ENCODE measurements at places on chromosomes 6 and 20. TPM values are rescaled to one million over a fixed set of nuclear protein-coding genes. Genes with fewer than 3 reads are reported as not detected.

DNA sequence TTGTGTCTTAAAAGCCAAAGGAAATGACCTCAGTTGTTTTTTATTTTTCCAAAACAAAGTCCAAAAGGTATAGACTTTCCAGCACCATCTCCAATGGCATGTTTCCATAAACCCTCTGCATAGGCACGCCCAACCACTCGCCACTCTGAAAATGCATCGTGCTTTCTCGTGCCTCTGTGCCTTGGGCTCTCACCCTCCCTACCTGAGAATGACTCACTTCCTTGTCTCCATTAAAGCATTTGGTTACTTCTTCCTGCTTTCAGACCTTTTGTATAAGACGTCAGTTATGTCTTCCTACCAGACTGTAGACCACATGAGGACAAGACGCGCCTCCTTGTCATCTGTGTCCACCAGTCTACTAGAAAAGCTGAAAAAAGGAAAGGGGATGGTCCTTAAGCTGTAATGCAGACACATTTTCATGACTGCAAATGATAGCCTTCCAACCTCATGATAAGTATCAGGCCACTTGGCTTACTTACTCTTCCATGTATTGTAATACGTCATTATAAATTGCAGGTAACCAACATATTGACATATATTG, 61.2 kb upstream of the CDYL start:
- no peak overlapping the region for H3K27ac ChIP-seq

GRCh38 chr20:49508435-49509199, 26.1 kb upstream of the KCNB1 start:
- no peaks in the 10 kb centered on the region for H3K36me3 ChIP-seq
- no peak overlapping the region for H3K27ac ChIP-seq
- peak; percentile 63 for DNase-seq
- peaks cover 43% of the 10 kb centered on the region for H3K27me3 ChIP-seq
- peaks cover 5% of the 10 kb centered on the region for H3K4me1 ChIP-seq

Gene NCR2
- total RNA-seq = not detected

- H3K27ac ChIP-seq = peak overlapping the region; percentile 93
- peaks cover 17% of the 10 kb centered on the region for H3K4me1 ChIP-seq
- no peaks in the 10 kb centered on the region for H3K27me3 ChIP-seq
These were observed 20.9 kb downstream of the PHF20 start for GRCh38 chr20:35792740-35793139.

DNA sequence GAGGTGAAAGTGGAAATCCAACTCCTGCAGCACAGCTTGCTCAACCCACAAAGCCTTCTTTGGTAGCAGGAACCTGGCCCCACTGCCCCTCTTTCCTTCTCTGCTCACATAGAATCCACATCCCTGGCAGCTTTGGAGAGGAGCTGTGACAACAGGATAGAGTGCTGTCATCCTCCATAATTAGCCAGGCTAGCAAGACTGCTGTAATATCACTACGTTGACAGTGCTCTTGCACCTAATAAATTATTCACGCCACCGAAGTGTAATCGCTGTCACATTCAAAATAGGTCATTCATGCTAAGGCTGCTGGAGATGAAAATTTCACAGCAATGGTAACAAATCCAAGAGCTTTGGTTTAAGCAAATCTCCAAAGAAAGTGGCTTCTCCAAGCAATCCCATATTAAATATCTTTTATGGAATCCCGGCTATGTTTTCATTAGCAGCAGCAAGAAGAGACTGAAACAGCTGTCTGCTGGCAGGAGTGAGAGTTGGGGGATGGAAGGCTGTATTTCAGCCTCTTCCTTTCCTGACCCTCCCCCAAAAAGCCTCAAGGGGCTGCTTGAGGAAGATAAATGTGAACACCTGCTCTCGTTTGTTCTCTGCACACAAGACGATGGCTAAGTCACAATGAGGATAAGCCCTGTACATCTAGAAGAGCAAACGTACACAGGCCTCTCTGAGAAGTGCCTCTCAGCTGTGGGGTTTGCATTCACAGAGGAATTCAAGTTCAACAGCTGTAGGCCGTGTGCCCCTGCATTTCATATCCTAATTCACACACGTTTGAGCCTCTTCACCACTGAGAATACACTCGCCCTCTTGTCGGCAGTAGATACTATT, 16.5 kb downstream of the RIPOR2 start:
- H3K27ac ChIP-seq = no peak overlapping the region
- no peaks in the 10 kb centered on the region for H3K36me3 ChIP-seq
- no peaks in the 10 kb centered on the region for H3K4me1 ChIP-seq
- H3K4me3 ChIP-seq = no peak overlapping the region
- no peak for DNase-seq

DNA sequence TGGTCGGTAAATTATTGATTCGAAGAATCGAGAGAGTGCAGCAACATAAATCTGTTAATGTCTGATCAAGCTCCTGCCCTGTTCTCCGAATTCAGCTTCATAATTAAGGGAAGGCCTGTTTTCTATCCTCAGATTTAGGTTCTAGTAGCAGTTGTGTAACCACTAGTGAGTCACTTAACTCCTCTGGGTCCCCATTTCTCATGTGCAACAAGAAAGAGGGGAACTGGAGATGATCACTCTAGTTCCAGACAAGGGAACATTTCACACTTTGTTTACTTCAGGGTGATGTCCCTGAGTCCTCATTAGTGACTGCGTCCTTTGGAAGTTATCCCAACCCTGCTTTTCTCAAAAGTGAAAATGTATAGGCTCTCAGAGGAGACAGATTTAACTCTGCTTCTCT, 68.1 kb upstream of the RNF146 start:
- DNase-seq = no peak
- no peaks in the 10 kb centered on the region for H3K27me3 ChIP-seq
- no peak overlapping the region for H3K27ac ChIP-seq
- peaks cover 23% of the 10 kb centered on the region for H3K4me1 ChIP-seq
- H3K36me3 ChIP-seq = no peaks in the 10 kb centered on the region
- no peak overlapping the region for H3K4me3 ChIP-seq

GRCh38 chr6:137157601-137158000, 15.8 kb downstream of the IL22RA2 start:
- no peak overlapping the region for H3K4me3 ChIP-seq
- peaks cover 12% of the 10 kb centered on the region for H3K4me1 ChIP-seq
- H3K27ac ChIP-seq = no peak overlapping the region
- no peaks in the 10 kb centered on the region for H3K27me3 ChIP-seq
- DNase-seq = no peak

GRCh38 chr6:22334778-22335177, 37.9 kb upstream of the PRL start:
- no peaks in the 10 kb centered on the region for H3K36me3 ChIP-seq
- no peak overlapping the region for H3K4me3 ChIP-seq
- DNase-seq = no peak
- H3K27me3 ChIP-seq = no peaks in the 10 kb centered on the region

Gene OPN5
- total RNA-seq = not detected

Gene IP6K3
- total RNA-seq = 0.45 TPM

- no peaks in the 10 kb centered on the region for H3K36me3 ChIP-seq
- DNase-seq = no peak
- no peak overlapping the region for H3K27ac ChIP-seq
- no peak overlapping the region for H3K4me3 ChIP-seq
- peaks cover 8% of the 10 kb centered on the region for H3K27me3 ChIP-seq
These were observed 16.0 kb upstream of the TRIM38 start for GRCh38 chr6:25946631-25947030.

Gene APOM
- 2.5 TPM for total RNA-seq

DNA sequence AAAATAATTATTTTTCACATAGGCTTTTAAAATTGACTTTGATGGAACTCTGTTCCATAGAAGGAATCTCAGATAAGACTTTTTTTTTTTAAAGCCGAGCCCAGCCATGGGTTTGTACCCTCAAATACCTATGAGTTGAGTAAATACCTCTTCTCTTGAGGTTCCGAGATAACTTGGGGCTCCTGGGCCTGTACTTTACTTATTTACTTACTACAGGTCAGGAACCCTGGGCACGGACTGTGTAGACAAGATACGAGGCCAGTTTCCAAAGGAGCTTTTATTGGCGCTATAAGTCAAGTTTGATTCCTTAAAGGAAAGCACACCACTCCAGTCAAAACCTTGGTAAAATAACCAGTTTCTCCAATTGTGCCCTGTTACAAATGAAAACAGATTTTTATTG, 7.5 kb downstream of the AFG1L start:
- H3K4me1 ChIP-seq = no peaks in the 10 kb centered on the region
- no peak overlapping the region for H3K27ac ChIP-seq
- no peak for DNase-seq
- H3K36me3 ChIP-seq = no peaks in the 10 kb centered on the region
- no peak overlapping the region for H3K4me3 ChIP-seq

DNA sequence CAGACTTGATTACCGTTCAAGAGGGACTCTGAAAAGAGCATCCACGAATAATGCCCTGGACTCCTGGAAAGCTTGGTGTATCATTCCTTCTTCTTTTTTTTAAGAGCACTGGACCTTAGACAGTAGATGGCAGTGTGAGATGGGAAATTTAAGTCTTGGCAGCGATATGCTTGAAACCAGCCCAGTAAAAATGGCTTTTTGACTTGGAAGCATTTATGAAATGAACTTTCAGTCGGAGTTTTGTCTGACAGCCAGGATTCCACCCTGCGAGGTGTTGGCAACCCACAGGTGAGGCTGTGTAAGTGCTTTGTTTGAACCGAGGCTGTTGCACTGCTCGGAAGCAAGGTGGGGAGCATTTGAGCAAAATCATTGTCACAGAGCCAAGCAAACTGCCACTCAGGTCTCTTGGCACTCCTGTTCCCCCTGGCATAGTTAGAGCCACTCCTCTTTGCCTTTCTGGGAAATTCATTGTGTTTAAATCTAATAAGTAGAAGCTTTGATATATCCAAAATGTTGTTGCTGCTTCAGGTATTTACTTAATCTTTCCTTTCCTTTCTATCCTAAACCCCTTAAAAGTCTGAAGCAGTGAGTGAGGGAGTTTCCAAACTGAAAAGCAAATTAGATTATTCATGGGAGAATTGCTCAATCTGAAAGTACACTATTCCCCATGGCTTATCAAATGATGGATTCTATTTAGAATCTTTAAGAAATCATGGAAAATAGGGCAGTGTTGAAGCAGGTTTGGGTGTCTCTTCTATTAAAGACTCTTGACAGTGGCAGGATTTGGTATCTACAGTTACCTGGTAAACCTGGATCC, 272.8 kb upstream of the SLC35B3 start:
- no peak overlapping the region for H3K27ac ChIP-seq
- H3K4me3 ChIP-seq = no peak overlapping the region
- no peaks in the 10 kb centered on the region for H3K4me1 ChIP-seq
- DNase-seq = peak; percentile 1

GRCh38 chr6:134787261-134787877, 162.5 kb downstream of the ALDH8A1 start:
- no peak overlapping the region for H3K27ac ChIP-seq
- H3K4me1 ChIP-seq = peaks cover 17% of the 10 kb centered on the region
- peak; percentile 70 for DNase-seq
- H3K27me3 ChIP-seq = peaks cover 9% of the 10 kb centered on the region
- peaks cover 20% of the 10 kb centered on the region for H3K36me3 ChIP-seq

Gene MRAP2
- total RNA-seq = not detected

DNA sequence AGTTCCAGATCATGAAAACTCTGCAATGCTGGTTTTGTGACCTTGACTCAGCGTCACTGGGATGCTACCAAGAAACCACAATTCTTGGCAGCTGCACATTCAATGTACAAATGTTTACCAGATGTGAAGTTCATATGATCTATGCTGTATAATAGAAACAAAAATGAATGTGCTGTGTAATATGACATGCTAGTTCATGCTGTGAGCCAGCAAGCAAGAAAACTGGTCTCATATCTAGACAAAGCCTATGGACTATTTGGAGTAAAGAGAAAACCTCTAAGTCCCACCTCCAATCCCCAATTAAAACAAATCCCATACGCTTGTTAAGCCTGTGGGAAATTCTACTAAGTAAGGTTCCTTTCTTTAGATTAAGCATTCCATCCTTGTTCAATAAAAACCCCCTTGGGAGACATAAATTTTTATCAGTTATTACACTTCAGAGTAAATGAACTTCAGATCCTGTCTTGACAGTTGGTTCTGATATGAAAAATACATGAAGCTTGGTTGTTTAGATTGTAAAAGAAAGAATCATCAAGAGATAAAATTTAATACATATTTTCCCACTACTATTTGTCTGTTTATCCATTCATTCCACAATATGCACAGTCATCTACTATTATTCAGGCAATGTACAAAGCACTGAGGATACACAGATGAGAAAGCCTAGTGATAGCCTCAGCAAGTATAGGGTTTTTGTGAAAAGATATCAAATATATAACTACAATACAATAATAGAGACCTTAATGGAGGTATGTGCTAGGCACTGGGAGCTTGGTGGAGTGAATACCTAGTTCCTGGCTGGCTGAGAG, 20.1 kb downstream of the COL21A1 start:
- no peaks in the 10 kb centered on the region for H3K36me3 ChIP-seq
- no peak overlapping the region for H3K4me3 ChIP-seq

DNA sequence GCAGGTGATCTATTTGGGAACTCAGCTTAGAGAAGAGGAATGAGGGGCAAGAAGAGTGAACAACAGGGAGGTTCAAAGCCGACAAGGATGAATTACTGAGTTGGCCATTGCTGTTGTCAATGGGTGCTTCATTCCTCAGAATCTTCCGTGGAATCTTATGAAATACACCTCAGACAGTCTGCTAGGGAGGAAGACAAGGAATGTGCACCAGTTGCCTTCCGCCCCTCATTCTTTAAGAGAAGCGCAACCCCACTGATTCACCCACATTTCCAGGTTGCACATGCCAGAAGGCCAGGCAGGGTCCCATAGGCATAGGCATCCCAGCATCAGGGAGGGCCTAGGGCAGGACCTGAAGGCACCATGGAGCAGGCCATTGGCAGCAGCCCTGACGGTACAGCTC, 127.5 kb upstream of the TNFAIP3 start:
- H3K36me3 ChIP-seq = no peaks in the 10 kb centered on the region
- no peak overlapping the region for H3K4me3 ChIP-seq
- H3K27me3 ChIP-seq = peaks cover 3% of the 10 kb centered on the region

Measured in HFFc6 (cell line).